ENCODE measurements at places on chromosomes 11 and 22.

DNA sequence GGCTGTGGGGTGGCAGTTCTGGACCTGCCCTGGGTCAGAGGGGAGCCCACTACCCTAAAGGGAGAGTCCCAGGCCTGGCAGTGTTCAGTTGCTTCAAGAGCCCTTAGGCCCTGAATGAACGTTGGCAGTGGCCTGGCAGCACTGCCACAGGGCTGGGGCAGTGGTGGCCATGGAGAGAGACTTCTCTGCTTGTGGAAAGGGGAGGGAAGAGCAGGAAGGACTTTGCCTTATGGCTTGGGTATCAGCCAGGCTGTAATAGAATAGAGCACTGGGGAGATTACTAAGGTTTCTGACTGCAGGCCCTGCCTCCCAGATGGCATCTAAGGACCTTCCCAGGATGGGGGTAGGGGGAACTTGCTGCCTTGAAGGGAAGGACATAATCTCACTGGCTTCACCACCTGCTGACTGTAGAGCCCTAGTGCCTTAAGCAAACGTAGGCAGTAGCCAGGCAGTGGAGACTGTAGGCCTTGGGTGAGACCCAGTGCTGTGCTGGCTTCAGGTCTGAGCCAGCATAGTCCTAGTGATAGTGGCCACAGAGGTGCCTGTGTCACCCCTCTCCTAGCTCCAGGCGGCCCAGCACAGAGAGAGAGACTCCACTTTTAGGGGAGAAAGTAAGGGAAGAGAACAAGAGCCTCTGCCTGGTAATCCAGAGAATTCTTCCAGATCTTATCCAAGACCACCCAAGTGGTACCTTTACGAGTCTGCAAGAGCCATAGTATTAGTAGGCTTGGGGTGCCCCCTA lies 27.6 kb downstream of the PLA2G6 start:
- no peak for DNase-seq

- no peak for DNase-seq
Observed at GRCh38 chr11:70828593-70829082, 423.7 kb downstream of the SHANK2 start.

DNA sequence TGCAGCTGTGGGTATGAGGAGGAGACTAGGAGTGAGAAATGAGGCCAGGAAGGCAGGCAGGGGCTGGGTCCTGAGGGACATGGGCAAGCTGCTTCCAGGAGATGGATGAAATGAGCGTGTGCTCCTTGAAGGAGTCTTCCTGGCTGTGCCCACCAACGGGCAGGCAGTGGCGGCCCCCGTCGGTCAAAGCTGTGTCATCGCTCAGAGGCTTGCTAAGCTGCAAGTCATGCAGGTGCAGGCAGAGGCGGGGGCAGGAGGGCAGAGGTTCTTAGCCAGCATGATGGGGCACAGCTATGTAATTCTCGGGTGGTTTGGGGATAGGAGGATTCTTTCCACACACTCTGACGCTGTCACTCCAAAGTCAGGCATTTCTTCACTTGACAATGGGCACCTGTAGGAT lies 12.5 kb upstream of the PEX26 start:
- no peak for DNase-seq

- peak; percentile 81 for DNase-seq
Observed at GRCh38 chr11:102451681-102452460, 694 bp downstream of the TMEM123 start.

DNA sequence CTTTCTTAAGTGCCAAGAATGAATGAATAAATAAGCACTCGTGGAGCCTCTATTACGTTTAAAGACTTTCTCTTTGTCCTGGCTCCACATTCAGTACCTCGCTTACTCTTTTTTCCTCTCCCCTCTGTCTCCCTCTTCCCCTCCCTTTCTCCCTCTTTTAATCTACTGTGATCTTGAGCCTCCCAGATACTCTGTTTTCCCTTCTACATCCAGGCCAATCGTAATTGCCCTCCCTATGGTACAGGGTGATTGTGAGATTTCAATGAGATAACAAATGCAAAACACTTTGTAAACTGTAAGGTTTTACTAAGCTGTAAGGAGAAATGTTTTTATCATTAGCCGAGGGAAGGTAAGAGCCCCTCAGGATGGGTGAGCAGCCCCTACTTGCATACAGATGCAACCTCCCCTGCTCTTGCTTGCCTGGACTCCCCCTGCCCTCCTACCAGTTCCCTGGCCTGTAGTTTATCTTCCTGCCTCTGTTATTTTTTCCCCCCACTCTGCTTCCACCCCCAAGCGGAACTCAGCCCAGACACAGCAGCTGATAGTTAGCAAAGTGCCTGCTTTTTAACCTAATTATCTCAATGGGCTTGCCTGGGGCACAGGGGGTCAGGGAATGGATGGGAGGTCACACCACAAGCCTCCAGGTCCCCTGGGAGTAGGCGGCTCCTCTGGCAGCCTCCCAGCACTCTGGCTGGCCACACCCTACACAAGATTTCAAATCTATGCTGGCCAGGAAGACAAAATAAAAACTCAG lies 76.9 kb upstream of the CADM1 start:
- no peak for DNase-seq

DNA sequence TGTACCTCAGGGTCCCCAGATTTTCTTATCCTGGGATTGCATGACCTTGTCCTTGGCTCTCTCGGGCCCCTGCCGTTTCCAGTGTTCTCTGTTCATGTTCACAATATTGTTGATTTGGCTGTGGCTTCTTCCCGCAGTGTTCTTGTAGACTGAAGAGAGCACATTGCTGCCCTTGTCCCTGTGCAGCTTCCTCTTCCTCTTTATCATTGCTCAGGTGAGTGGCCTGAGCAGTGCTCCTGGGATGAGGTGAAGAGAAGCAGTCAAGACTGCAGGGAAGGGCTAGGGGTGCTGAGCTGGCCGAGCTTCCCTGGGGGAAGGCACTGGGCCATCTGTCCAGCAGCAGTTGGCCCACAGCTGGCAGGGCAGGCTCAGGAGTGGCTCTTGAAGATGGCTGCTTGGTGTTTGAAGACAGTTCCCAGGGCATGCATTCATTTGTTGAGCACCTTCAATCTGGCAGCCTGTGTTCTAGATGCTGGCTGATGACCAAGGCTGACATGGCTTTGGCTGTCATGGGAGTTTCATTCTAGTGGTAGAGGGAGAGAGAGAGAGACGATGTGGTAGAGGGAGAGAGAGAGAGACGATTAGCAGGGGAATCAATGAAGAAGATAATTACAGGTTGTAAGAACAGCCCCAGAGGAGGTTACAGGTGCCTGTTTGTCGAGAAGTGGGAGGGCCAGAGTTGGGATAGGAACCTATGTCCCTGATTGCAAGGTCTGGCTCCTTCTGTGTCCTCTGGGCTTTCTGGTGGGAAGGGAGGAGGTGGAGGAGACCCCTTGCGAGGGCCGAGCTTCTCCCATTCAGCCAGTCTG lies 17.4 kb downstream of the BMAL1 start:
- DNase-seq, result no peak

GRCh38 chr22:20926243-20926642 lies 9.0 kb downstream of the CRKL start:
- no peak for DNase-seq

DNA sequence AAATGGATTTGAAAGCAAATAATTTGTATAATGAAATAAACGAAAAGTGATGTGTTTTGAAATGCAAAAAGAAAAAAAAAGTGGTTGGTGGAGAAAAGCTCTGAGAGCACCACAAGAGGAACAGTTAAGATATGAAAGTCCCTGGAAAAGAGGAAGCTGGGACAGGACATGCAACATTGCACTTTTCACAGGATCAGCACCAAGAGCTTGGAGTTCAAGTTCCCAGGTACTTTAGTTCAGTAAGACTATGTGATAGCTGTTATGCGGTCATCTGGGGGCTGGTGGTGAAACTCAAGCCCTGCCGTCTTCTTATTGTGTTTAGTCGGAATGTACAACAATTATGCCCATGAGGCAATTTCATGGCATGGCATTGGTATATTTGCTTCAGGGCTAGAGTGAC lies 17.1 kb upstream of the MS4A4A start:
- DNase-seq, result no peak

GRCh38 chr11:31656051-31656450 lies 146.5 kb downstream of the ELP4 start:
- DNase-seq, result no peak

- no peak for DNase-seq
Observed at GRCh38 chr11:102453302-102453695, 734 bp upstream of the TMEM123 start.

DNA sequence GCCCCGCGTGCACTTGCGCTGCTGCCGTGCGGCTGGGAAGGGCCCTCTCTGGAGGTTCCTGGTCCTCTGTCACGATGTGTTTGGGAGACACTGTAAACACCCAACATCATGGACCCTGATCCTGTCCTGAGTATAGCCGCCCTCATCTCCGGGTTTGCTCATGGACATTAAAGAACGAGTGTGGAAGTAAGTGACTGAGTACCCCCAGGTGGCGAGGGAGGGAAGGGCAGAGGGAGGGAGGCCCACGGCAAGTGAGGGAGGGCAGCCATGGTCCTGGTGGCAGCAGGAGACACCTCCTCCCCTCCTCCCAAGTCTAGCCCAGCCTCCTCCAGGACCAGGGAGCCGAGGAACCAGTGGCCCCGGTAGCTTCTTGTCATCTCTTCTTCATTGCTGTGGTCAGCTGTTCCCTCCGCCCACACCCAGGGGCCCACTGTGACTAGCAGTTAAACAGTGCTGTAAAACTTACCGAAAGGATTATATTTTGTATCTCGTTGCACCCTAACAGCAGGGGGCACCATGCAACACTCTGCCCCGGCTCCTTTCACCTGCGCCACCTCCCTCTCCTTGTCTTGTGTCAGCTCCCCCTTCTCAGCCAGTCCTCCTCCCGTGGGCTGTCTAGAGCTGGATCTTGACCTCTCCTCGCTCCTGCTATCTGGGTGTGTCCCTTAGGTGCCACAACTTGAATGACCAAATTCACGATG lies 566.5 kb upstream of the B3GAT1 start:
- DNase-seq, result no peak

DNA sequence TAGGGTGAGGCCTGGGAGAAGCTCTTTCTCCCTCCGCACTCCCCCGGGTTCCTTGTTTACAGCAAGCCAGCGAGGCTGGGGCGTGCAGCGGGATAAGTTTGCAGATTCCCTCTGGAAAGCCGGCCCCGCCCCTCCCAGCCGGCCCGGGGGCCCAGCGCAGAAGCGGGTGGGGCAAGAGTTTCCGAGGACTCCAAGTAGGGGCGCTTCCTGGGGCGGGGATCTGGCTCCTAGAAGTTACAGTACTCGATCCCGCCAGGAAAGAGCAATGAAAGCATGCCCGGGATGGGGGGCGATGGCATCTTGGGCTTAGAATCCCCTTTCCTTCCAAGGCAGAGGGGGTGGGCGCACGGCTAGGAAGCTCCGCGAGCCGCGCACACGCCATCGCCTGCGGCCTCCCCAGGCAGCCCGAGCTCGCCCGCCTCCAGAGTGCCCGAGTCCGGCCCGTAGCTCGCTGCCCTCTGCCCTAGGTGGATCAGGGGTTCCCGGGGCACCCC lies 385 bp downstream of the TST start:
- no peak for DNase-seq

DNA sequence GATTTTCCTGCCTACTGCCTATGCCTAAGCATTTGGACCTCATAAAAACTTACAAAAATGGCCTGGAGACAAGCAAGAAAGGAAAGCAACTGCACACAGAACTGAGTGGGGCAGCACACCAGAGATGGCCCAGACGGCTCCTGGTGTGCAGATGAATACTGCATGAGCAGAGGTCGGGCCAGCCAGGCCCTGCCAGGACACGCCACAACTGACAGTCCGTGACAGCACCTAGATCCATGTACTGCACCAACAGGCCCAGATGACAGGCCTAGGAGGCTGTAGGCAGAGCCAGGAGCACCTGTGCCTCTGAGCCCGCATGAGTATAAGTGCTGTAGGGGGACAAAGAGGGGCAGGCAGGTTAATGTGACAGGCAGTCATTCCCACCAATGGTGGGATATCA lies 160.2 kb downstream of the IGLL1 start:
- DNase-seq, result no peak
